Panc1 (cell line): ENCODE measurements at places on chromosomes 2 and 18. TPM values are rescaled to one million over a fixed set of nuclear protein-coding genes. Genes with fewer than 3 reads are reported as not detected.

DNA sequence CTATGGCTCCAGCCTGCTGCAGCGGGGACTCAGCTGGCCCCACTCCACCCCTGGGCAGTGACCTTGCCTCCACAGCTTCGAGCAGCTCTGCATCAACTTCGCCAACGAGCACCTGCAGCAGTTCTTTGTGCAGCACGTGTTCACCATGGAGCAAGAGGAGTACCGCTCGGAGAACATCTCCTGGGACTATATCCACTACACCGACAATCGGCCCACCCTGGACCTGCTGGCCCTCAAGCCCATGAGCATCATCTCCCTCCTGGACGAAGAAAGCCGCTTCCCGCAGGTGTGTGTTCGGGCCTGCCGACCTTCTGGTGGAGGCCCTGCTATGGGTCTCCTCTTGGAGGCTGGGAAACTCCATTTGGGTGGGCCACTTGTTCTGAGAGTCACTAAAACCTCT lies 48.6 kb downstream of the MYO7B start:
- no peak for DNase-seq

GRCh38 chr2:60337142-60337497 lies 216.3 kb downstream of the BCL11A start:
- no peak for DNase-seq

GRCh38 chr2:36792951-36793350 lies 96.4 kb downstream of the VIT start:
- DNase-seq, result no peak

- no peak for DNase-seq
Measured at GRCh38 chr18:79964330-79965118, at the start of gene HSBP1L1. HSBP1L1 (plus strand) TSS chr18:79964643; CDS start chr18:79964736, 93 bp downstream.

GRCh38 chr2:129334696-129335410 lies 644.6 kb upstream of the RAB6C start:
- no peak for DNase-seq

DNA sequence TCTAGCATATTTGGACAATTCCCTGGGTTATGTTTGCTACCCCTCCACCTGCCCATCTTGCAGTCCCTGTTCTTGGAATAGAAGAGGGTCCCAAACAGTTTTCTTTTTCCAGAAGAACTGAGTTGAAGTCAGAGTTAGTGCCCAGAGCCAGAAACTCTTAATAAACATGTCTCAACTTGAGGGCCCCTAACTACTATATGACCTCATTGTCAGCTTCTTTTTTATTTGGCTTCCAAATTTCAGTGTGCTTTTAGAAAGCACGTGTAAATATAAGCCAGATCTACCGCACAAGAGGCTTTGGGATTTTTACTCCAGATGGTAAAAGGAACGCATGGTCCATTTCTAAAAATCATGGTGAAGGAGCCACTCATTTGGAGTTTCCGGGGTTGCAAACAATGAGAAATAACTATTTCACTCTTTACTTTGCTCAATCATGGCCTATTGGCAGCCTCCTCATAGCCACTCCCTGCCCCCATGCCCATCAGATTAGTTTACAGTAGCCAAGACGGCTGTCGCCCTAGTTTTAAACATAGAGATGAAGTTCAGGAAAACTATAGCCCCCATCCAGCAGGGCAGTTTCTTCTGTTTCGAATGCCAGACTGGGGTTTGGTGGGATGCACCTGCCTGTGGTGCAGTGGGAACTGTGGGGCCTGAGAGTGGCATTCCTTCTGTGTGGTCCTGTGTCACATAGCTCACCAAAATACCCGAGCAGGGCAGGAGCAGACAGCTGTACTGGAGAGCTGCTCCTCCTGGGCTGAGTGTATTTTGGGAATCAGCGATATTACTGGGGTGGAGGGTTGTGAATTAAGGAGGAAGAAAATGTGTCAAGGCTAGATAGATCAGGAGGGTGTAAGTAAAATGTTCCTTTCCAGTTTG lies 1.7 kb downstream of the MAPRE3 start:
- no peak for DNase-seq

- no peak for DNase-seq
Measured at GRCh38 chr18:40018266-40018665, 1936.8 kb upstream of the PIK3C3 start.

GRCh38 chr2:238287737-238288649 lies at the start of gene PER2:
PER2 (minus strand) TSS chr2:238288610; CDS start chr2:238277936, 10,674 bp downstream.
- DNase-seq, result no peak

- DNase-seq, result no peak
Measured at GRCh38 chr2:236601316-236602202, 31.9 kb downstream of the ACKR3 start.

- no peak for DNase-seq
Measured at GRCh38 chr18:55152801-55153200, 193.5 kb upstream of the CCDC68 start.

- DNase-seq, result no peak
Measured at GRCh38 chr2:239383759-239384156, 17.1 kb downstream of the HDAC4 start.

DNA sequence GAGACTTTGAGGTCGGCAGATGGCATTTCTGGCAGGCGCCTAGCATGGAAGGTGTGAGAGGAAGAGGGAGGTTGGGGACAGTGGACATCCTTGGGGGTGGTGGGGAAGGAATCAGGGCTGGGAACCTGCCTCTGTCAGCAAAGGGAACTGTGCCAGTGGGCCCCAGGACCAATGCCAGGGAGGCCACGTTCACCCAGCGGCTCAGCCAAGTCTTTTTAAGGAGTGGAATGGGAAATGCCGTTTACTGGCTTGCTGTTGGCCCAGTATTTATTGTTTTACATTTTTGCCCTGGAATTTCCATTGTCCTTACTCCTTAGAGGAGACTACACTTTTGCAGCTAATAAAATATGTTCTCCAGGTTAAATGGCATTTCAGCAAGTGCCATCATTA lies 135.2 kb downstream of the MCFD2 start:
- DNase-seq, result no peak

- DNase-seq, result no peak
Measured at GRCh38 chr2:112074506-112074905, 19.4 kb downstream of the TMEM87B start.

DNA sequence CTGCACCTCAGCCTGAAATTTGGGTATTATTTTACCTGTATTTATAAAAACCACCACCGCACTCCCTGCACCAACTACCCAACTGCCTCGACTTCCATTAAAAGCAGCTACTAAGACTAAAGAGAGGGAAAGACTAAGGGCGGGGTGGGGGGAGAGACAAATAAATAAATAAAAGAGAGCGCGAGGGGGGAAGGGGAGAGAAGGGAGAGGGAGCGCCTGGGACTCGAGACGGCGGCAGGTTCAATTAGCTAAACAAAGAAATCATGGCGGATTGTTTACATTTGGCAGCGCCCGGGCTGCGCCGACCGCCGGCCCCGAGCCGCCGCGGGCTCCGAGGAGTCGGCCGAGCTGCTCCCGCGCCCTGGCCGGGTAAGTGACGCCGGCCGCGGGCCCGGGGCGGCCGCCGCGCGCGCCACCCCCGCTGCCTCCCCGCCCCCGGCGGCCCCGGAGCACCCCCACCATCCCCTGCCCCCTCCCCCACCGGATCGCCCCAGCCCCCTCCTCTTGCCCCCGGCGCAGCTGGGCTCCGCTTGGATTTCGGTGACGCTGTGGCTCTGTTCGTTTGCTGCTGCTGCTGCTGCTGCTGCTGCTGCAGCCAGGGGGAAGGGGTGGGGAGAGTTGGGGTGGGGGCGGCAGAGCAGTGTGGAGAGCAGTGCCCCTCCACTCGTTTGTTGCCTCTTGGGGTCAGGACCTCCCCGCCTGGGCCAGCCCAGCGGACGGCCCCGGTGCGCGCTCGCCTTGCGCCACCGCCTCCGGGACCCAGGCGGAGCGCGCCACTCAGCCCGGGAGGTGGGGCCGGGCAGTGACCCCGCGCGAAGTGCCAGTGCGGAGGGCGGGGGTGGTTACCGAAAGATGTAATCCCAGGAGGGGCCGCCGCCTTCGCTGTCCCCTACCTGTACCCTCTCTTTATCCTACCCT lies 187.2 kb upstream of the FANCL start:
- DNase-seq, result no peak

- DNase-seq, result no peak
Measured at GRCh38 chr2:85748985-85749875, 4.6 kb upstream of the ATOH8 start.

DNA sequence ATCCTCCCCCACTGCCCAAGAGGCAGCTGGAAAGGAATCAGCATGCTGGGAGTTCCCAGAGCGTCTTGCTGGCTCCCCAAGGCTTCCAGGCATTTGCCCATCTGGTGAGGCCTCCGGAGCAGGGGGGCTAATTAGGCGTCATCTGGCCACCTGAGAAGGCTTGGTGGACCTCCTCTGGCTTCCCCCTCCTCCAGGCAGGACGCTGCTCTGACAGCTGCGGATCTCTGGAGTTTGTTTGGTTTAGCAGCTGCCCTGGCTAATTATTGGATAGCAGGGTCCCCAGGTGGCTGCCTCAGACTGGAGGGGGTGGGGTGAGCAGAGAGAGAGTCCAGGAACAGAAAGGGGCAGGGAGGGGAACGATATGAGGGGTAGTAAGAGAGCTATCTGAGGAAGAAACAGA lies 425.2 kb upstream of the MEX3C start:
- DNase-seq, result no peak

- DNase-seq, result no peak
Measured at GRCh38 chr2:176503776-176504175, 234.5 kb downstream of the MTX2 start.

GRCh38 chr2:170425281-170425751 lies 247.4 kb downstream of the MYO3B start:
- DNase-seq, result no peak

DNA sequence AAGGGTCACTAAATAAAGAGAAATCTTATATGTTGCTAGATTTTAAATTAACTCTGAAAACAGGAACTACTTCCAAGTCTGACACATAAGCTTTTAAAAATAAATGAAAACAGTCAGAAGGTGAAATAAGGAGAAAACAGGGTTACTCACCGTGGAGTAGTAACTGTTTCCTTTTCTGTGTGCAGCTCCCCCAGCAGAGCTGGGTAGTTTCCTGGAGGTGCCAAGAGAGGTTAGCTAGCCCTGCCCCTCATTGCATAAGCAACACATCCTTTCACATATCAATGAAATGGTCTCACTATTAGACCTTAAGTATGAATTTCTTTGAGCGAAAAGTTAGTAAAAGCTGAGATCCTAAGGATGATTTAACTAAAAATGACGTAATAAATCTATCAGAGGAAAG lies 54.0 kb upstream of the GPR75 start:
- DNase-seq, result no peak

GRCh38 chr18:69889009-69889408 lies 58.7 kb downstream of the CD226 start:
- no peak for DNase-seq

- no peak for DNase-seq
Measured at GRCh38 chr2:167990062-167990461, 257.3 kb downstream of the STK39 start.

DNA sequence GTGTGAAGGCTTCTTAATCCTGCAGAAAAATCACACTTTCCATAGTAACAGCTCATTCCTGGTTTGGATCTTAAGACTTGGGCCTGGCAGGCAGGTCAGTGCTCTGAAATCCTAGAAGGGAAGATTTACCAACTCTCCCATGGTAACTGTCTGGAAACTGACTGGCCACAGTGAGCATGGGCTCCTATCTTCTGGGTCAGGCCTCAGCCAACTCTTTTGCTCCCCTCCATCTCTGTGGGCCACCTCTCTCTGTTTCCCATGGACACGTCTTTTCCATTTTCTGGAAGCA lies 86.7 kb downstream of the ACAA2 start:
- no peak for DNase-seq

DNA sequence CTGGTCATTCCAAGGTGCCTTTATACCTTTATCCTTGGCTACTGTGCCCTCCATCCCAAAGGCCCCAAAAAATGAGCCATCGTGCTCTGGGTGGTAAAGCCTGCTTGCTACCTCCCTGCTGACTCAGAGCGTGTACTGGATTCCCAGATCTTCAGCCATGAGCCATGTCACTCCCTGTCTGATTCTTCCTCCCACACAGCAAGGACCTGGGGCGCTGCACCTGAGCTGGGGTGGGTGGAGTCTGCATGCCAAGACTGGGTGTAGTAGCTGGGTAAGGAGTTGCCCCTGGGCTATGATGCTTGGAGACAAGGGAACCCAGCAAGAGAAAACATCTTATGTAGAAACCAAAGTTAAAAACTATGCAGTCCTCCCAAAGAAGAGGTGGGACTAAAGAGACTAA lies 37.2 kb upstream of the APCDD1 start:
- no peak for DNase-seq

DNA sequence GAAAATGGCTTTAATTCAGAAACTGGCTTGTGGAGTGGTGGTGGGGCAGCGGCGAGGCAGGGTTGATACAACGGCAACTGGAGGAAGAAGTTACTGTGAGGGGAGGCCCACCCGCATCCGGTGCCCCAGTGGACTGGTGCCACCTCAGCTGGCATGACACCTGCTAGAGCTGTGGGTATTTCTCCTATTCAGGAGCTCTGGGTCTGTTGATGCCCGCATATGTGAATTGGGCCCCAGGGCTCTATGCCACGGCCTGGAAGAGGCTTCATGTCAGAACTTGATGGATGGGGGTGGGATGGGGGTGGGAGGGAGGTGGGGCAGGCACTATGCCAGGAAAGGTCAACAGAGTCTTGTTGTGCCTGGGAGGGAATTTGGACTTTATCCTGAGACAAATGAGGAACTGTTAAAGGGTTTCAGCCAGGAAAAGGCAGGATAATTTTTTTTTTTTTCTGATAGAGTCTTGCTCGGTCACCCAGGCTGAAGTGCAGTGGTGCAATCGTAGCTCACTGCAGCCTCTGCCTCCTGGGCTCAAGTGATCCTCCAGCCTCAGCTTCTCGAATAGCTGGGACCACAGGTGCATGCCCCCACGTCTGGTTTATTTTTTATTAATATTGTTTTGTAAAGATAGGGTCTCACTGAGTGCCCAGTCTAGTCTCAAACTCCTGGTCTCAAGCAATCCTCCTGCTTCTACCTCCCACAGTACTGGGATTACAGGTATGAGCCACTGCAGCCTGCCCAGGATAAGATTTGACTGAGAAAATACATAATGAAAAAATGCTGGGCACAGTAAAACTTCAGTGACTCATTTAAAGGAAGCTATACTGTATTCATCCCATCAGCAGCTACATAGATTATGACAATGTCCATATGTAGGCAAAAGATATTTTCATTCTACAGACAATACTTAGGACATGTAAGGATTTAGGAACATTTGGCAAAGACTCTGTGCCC lies 52.6 kb downstream of the SH2D6 start:
- no peak for DNase-seq

DNA sequence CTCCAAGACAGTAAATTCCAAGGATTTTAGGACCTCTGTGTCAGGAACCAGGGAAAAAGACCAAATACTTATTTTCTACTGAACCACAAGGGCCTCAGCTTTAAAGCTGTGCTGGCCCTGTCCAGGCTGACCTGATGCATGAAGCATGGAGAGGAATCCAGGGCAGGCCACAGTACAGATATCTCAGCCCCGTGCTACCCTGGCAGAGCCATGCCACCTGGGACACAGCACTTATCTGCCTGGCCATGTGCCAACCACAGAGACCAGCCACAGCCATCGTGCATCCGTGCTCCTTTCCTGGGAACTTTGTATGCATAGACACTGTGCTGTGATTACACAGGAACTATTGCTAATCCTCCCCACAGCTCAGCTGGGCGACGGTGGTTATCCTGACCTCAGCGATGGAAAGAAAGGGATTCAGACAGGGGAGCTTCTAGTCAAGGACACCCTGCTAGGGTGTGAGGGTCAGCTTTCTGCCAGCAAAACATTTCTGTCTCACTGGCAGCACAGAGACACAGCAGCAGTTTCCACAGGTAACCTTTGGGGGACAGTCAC lies 687.4 kb upstream of the ID2 start:
- no peak for DNase-seq

GRCh38 chr2:237156031-237156856 lies 70.6 kb downstream of the COPS8 start:
- DNase-seq, result no peak

Gene FSHR
- not detected for total RNA-seq

Gene IRS1
- 27.3 TPM for total RNA-seq

Gene DLX1
- 3.5 TPM for total RNA-seq

Gene TNFAIP6
- total RNA-seq, result not detected

Gene SMCHD1
- total RNA-seq, result 40.9 TPM

Gene WNT6
- 8.1 TPM for total RNA-seq

Gene CHPF
- total RNA-seq, result 17.5 TPM
